ENCODE measurements at places on chromosomes 1 and 21.

- DNase-seq: no peak
Measured at GRCh38 chr1:114715952-114716303, 643 bp downstream of the NRAS start.

DNA sequence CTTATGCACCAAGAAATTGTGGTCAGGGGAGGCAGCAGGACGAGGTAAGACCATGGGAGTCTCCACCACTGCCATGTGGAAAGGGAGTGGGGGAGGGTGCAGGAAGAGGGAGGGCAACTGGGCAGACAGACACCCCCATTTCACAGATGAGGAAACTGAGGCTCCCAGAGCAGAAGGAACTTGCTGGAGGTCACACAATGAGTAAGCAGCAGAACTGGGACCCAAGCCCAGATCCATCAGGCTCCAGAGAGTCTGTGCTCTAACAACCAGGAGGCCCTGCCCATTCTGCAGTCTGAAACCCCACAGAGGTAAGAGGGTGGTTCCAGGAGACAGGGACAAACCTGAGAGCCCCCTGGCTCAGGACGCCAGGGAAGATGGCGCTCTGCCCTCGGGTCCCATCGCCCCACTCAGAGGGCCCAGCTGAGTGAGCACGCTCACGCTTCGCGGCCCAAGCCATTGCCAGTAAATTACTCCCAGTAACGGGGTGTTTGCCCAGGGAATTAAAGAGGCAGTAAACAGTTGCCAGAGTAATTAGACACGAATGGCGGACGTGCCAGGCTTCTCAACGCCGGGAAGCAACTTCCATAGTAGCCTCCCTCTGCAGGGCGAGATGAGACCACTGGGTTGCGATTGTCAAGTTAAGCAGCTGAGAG, 59.2 kb downstream of the MATN1 start:
- no peak for DNase-seq

GRCh38 chr1:64590316-64590715, 120.4 kb downstream of the CACHD1 start:
- DNase-seq: no peak

- DNase-seq: no peak
Measured at GRCh38 chr1:6465461-6466005, 440 bp downstream of the TNFRSF25 start.

- no peak for DNase-seq
Measured at GRCh38 chr21:16605597-16605996, 875.8 kb downstream of the USP25 start.

GRCh38 chr21:31837618-31838390, 35.0 kb upstream of the HUNK start:
- no peak for DNase-seq

DNA sequence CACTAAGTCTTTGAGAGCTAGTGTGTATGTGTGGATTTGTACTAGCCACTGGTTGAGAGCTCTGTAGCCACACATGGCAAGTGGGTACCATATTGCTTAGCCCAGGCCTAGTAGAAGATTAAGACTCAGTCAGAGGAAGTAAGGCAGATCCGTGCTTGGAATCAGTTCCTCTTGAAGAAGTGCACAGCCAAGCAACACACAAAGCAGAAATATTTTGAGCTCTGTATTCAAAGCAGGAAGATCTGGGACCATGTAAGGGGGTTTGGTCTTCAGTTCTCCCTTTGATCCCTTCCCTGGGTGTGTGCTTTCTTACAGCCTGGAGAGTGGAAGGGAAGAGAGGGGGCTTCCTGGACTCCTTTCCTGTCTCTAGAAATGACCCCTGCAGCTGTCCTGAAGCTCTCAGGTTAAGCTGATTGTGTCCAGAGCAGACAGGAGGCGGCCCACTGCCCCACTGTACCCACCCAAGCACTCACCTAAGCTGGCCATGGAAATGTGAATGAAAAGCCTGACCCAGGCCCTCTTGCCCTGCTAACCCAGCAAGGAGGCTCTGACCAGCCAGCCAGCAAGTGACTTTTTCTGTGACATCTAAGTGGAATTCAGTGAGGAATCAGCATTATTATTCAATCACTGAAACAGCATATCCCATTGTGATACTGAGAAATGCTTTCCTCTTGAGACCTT, 3.6 kb downstream of the ETS2 start:
- DNase-seq: no peak

DNA sequence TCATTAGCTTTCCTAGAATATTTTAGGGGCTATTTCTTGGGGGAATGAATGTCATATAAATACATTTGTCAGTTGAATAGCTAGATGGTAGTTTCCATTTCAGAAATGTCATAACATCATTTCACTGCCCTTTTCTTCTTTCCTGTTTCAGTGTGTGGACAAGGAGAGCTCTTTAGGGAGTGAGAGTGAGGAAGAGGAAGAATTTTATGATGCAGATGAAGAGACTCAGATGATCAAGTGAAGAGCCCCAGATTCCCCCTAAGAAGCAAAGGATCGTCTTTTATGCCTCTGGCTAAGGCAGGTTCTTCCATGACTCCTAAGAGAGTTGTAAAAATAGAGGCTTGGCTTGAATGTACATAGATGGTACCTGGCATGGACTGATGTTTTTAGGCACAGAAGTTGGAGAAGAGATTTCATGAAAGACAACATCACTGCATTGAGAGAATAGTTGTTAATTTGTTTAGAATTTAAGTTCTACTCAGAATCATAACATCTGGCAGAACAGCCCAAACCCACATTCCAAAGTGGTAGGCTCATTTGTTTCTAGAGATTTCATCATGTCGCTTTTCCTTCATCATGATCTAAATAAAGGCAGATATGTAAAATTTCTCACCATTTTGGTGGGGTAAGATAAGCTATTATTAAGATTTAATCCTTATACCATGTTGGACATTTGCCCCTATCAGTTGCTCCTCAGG, 44.2 kb upstream of the MAB21L3 start:
- DNase-seq: no peak

DNA sequence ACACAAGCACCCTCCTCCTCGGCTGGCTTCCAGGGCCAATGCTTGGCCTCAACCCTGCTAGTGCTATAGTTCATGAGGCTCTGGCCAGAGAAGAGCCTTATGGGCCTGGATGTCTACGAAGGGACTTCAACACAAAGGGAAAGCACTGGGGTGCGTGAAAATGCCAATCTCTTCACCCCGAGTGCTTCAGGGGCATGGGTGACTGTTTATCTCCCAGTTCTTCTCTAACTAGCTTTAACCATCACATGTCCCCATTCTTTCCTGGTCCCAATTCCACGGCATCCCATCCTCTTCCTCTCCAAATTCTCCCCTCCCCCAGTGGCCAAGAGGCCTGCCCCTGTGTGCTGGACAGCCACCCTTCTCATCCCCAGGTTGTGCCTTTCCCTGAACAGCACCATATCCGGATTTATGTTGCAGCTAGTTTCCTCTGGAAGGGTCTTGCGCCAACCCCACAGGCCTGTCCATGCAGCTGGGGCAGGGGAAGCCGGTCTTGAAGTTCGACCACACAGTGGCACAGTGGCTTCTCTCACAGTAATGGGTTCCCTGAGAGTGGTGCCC, 16.7 kb downstream of the ABCA4 start:
- no peak for DNase-seq

DNA sequence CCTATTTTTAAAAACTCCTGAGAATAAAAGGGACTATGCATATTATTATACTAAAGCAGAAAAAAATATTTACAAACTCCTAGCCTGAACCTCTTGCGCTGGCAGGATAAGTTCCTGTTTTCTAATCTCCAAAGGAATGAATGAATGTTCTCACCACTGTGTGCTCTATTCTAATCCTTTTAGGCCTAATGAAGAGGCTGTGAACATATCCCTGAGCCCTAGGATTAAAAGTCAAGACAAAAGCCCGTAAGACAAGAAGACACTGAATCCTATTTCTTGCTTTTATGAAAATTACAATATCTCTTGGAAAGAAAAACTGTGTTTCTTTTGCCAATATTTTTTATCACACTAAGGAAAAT, 317.5 kb downstream of the HHAT start:
- no peak for DNase-seq

- no peak for DNase-seq
Measured at GRCh38 chr1:209266590-209267205, 316.8 kb upstream of the CAMK1G start.

DNA sequence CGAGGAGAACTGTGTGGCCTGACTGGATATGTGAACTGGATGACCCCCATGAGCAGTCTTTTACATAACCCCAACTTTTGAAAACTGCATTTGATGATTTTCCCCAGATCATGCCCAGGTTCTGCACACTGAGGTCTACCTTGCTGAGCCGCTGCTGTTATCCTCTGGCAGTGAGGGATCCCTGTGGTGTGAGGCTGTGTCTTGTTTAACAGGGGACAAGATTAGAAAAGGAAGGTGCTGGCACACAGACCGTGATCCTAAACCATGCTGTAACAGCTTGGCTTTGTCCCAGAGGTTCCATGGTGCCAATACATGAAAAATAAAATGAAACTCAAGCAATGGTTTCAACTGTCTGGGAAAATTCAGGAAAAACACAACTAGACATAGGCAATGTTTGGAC, 134.2 kb downstream of the ZZZ3 start:
- no peak for DNase-seq

GRCh38 chr21:30269803-30270530, 12.8 kb downstream of the KRTAP24-1 start:
- DNase-seq: no peak

DNA sequence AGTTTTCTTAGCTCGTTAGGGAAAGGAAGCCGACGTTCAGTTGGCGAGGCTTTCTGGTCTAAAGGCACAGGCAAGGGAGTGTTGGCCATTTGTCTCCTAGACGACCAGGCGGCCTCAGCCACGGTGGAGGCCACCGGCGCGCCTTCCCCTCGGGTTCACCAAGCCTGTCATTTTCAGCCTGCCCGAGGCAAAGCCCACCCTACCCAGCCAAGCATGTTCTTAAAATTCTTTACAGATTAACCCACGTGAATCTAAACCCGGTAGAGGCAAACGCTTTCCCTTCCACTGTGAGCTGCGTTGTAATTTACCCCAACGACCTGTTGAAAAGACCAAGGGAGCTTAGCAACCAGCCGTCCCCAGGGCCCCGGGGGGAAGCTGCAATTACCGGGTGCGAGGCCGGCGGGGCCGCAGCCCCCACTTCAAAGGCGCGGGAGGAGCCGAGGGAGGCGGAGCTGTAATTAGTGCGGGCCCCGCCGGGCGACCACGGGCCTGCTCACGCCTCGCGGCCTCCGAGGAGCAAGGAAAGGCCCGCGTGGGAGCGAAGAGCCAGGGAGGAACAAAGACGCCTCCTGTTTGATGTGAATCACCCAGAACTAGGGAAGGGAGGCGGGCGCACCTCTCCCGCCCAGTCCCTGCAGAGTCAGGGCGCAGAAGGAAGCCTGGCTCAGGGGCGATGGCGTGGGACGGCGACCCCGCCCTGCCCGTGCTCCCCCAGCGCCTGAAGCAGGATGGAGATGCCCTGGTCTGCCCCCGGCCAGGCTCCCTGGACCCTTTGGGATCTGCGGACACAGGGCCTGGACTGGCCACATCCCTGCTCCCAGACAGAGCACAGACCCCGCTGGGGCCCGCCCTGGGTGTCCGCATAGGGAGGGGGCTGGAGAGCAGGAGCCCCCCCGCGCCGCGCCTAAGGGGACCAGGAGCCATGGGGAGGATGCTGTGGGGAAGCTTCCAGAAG, 12.1 kb upstream of the TSPEAR start:
- DNase-seq: no peak

DNA sequence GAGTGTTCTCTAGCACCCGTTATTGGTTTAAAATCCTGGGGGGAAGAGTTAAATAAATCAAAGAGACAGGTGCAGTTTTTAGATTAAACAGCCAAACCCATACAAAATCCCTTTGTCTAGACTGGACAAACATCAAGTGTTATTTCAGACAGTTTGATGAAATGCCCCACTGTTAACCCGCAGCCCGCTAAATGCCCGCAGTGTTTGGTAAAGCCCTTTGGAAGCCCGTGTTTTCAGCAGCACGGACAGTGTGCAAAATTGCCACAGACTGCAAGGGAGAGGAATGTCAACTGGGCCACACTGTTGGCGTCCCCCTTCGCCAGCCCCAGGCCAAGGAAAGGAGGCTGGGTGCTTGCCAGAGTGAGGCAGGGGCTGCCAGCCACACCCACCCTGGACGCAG, 26.6 kb downstream of the AJAP1 start:
- no peak for DNase-seq

GRCh38 chr1:163191301-163191700, 11.4 kb downstream of the RGS5 start:
- no peak for DNase-seq

- DNase-seq: no peak
Measured at GRCh38 chr1:2526824-2527555, 594 bp upstream of the PANK4 start.

GRCh38 chr1:234990874-234991801, 137.5 kb downstream of the TOMM20 start:
- DNase-seq: no peak

DNA sequence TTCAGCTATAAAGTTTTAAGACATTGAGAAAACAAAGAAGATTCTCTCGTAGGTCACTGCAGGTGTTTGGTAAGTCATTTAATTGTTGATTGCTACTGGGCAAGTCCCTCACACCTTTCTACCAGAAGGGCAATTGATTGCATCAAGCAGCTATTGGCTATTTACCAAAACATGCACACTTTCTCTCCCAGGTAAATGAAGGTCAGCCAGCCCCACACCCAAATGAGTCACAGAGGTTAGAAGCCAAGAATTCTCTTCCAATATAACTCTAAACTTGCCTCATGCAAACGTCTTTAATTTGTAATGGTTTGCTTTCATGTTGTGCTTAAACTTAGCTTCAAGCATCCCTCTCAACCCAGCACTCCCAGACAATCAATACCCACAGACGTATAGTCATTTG, 475.3 kb upstream of the ADGRL2 start:
- no peak for DNase-seq

GRCh38 chr1:108661030-108661609, at the start of gene HENMT1:
Gene HENMT1, minus strand, starts transcription at chr1:108661093. Its CDS starts 1,209 bp downstream, at chr1:108659884.
- no peak for DNase-seq

DNA sequence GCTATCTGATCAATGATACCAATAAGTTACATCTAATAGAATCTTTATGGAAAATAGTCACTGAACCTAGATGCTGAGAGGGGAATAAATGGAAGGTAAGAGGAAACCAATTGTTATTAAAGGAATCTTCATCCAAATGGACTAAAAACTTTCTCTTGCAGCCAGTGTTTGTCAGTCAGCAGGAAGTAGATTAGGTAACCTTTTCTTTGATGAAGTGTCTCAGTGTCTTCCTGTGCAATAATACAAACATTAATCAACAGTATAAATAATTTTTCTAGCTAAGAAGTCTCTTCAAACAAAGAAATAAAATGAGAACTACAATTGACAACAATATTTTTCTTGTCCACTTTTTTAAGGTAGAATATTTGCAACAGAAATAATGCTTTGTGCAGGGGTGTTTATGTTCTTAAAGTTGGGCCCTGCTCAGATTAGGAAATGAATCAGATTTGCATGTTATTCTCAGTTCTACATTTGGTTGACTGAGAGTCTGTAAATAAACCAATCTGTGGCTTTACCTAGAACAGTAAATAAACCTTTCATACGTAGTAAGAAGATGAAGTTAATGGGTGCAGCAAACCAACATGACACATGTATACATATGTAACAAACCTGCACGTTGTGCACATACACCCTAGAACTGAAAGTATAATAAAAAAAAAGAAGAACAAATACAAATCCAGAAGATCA, 391.4 kb downstream of the MRPL39 start:
- DNase-seq: no peak

- no peak for DNase-seq
Measured at GRCh38 chr1:214448536-214448935, 102.9 kb downstream of the PTPN14 start.

- DNase-seq: no peak
Measured at GRCh38 chr21:27622631-27623030, 655.7 kb upstream of the ADAMTS5 start.

- DNase-seq: no peak
Measured at GRCh38 chr1:161952607-161953172, 71.0 kb downstream of the OLFML2B start.
